ENCODE measurements at places on chromosomes 5 and 9.

DNA sequence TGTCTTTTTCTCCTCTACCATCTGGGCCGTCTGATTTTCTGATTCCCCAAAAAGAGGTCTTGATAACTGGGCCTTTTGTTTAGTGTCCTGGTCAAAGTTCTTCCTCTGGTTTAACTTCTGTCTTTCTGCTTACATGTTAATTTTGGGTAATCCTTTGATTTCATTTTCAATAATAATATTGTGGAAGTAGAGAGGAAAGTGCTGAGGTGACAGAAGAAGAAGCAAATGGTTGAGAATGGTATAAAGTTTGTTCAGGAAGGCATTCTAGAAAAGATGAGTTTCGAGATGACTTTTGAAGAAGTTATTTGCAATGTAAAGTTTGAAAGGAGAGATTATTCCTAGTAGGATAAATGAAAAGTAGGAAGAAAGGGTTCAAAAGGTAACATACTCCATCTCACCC, 118.1 kb downstream of the UNC13B start:
- no peak for DNase-seq

- no peak for DNase-seq
Measured at GRCh38 chr5:144710637-144711036, 540.0 kb downstream of the KCTD16 start.

DNA sequence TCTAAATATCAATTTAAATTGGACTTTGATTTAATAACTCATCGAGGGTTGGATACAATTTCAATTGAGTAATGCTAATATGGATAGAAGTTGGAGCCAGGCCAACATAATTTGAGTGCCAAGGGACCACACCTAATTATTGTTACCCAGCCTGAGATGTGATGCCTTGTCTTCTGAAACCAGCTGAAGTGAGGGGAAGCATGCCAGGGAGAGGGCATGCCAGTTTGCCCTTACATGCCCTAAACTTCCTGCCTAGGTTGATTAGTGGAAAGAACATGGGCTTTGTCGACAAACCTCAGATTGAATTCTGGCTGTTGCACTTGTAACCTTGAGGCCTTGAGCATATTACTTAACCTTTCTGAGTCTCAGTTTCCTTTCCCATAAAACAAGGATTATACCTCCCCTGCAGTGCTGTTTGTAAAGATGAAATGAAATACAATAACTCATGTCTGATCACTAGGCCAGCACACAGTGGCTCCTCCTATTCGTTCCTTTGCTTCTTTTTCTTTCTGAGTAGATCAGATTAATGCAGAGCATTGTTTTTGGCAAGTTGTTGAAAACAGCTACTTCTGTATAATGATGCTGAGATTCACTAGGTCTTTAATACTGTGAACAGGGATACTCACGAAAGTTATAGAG, 412.8 kb downstream of the TLE4 start:
- DNase-seq = no peak

GRCh38 chr9:86722706-86723075, 224.6 kb downstream of the GAS1 start:
- no peak for DNase-seq

- DNase-seq = no peak
Measured at GRCh38 chr5:5128766-5129165, 11.4 kb upstream of the ADAMTS16 start.

GRCh38 chr5:135229679-135230132, 169.3 kb downstream of the MACROH2A1 start:
- DNase-seq = no peak

DNA sequence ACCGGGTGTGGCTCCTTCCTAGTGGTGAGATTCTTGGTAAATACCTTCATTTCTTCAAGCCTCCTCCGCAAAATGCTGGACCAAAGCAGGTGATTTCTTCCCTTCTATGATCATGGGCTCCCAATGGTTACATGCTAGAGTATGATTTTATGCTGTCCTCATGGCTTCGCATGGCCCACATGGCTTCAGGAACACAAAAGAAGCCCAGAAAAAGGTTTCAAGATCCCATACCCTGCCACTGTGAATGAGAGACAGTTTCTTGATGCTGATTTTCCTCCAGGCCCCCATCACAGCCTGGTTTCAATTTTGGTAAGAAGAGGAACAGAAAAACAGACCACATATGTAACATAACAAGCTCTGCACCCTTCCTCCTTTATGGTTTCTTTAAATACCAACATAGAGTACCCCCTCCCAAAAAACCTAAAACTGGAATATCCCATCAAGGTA, 2.4 kb upstream of the RXFP3 start:
- no peak for DNase-seq

- no peak for DNase-seq
Measured at GRCh38 chr9:109447329-109448076, 50.6 kb downstream of the PTPN3 start.

DNA sequence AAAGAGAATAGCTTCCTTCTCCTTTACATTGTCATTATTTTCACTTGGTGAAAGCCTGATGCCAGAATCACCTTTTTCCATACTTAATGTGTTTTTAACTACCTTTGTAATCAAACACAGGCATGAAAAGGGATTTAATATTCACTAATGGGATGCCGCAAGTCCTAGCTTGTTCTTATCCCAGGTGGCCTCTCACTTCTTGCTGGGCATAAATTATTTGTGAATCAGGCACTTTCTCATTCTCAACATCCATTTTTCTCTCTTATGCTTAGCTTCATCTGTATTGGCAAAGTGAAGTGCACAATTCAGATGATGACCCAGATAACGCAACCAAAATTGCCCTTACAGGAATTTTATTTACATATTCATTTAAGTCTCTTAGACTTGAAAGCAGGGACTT, 10.9 kb downstream of the ACTL7B start:
- peak; percentile 70 for DNase-seq

DNA sequence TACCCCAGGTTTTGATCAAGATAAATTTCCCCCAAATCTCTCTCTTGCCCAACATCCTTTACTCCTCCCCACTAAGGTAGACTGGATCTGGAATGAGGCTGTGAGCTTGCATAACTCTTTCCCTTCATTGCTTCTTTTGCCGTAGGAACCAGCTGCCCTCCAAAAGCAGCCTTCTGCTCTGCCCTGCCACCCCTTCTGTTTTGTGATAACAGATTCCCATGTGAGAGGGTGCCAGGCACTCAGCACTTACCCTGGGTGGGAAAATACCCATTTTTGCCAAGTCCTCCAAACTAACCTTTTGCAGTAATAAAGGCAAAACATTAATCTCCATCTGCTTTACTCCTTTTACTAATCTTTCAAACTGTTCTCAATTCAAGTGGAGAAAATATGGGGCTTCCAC, 182.6 kb downstream of the ASTN2 start:
- DNase-seq = no peak

DNA sequence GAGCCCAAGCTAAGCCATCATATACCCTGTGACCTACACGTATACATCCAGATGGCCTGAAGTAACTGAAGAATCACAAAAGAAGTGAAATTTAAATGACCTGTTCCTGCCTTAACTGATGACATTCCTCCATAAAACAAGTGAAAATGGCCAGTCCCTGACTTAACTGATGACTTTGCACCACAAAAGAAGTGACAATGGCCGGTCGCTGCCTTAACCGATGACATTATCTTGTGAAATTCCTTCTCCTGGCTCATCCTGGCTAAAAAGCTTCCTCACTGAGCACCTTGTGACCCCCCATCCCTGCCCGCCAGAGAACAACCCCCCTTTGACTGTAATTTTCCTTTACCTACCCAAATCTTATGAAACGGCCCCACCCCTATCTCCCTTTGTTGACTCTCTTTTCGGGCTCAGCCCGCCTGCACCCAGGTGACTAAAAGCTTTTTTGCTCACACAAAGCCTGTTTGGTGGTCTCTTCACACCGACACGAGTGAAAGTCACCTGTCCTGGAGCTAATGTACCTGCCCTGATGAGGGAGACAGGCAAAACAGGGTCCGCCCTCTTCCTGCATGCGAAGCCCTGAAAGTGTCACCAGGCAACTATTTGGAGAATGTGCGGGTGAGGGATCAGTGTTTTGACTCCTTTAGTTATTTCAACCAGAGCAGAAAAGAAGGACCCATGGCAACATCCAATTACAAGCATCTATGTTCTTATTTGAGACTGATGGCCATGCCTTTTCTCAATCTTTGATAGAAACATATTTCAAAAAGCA, 266.1 kb downstream of the SMARCA2 start:
- no peak for DNase-seq

GRCh38 chr9:16026886-16027285, 474.0 kb downstream of the CCDC171 start:
- DNase-seq = no peak

DNA sequence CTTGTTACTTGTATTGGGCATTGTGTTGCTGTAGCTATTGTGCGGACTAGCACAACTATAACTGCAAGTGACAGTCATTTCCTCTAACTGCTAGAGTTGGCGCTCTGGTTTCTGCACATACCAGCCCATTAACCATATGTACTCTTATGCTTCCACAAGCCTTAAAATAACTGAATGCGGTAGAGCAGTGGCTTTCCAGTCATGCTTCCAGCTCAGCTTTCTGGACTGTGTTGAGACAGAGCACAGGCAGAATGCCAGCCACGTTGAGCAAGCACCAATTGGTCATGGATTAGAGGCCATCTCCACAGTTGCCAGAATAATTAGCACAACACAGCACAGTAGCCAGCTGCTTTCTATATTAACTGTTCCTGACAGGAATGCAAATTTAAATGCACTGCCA, 12.2 kb downstream of the INVS start:
- no peak for DNase-seq

GRCh38 chr9:108967916-108968315, 33.7 kb downstream of the ABITRAM start:
- no peak for DNase-seq

- no peak for DNase-seq
Measured at GRCh38 chr5:175745210-175745609, 87.3 kb downstream of the HRH2 start.

- DNase-seq = no peak
Measured at GRCh38 chr5:129077433-129078075, 17.0 kb upstream of the ISOC1 start.

DNA sequence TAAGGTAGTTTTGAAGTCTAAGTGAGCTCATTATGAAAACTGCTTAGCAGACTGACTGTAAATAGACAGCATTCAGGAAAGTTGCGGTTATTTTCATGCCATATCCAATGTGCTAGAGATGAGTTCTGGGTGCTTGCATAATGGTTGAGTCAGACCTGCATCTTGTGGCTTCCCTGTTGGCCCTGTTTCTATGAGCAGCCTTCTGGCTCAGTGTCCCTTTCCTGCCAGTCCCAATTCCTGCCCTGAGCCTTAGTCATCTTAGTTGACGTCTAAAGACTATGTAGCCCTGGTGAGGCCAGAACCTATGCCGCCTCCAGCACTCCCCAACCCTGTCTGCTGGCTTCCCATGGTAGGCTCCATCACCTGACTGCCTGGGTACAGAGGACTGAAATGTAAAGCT, 76.3 kb upstream of the TNFSF8 start:
- no peak for DNase-seq

DNA sequence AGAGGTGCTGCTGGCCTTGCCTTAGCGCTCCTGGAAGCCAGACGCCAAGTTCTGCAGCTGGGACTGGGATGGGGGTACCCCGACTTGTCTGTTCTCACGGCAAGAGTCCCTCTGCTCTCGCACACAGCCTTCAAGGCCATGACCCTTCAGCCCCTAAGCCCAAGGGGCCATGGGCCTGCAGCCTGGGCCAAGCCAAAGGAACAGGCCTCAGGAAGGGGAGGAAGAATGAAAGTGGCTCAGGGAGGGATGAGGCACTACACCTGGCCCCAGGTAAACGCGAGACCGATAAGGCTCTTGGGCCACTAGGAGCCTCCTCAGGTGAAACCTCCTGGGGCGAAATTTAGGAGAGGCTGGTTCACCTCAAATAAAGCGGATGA, 3.9 kb downstream of the EBF1 start:
- no peak for DNase-seq

GRCh38 chr5:80246001-80246758, 9.7 kb downstream of the SERINC5 start:
- DNase-seq = no peak

DNA sequence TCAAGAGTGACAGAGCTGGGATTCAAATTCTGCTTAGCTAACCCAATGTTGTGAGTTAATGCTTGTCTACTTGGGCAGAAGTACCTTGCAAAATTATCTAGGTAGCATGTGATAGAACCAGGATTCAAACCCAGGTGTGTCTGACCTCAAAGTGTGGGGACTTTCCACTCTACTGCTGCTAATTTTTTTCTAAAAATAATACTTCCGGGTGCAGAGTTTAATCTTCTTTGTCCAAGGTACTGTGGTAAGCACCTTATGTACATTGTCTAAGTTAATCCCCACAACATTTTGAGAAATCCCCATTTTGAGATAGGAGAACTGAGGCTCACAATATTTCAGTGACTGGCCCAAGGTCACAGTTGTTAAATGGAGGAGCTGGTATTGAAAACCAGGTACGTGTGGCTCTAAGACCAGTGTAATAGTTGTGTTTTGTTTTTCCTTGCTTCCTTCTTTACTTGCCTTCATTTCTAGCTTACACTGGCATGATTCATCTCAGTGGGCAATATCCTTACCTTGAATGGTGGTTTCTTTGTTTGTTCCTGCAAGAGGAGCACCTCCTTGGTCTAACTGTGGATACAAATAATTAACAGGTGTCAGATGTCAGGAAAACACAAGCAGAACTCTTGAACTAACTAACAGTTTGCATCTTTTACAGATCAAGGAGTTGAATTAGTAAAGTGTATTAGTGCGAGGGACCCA, 7.5 kb downstream of the ALDOB start:
- no peak for DNase-seq

- DNase-seq = no peak
Measured at GRCh38 chr5:33439905-33440481, 772 bp upstream of the TARS1 start.

DNA sequence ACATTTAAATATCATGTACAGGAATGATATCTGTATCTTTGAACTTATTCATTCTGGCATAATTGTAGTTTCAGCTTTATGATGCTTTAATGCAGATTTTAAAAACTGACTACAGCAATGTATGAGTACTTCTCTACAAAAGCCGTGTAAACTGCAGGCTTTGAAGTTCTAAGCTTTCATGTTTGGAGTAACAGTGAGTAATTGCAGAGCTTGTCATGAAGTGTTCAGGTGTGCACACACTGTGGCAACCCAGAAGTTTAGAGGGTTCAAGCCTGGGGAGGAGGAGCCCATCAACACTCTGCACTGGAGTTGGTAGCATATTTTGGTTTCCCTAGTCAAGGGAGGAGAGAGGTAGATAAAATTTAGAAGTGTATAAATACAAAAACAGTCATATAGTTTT, 130.9 kb downstream of the CD180 start:
- no peak for DNase-seq

GRCh38 chr5:77866198-77866597, 90.1 kb upstream of the TBCA start:
- DNase-seq = no peak

- no peak for DNase-seq
Measured at GRCh38 chr9:76528056-76528455, 69.1 kb downstream of the GCNT1 start.

GRCh38 chr9:98171176-98171925, 21.1 kb downstream of the CORO2A start:
- no peak for DNase-seq

Data from NCI-H1417 treated with DMSO at 0.1 percent for 48 hours (cell line).